Gastrocnemius medialis (tissue), 4 donors: ENCODE measurements at places on chromosomes 4 and X. TPM values are rescaled to one million over a fixed set of nuclear protein-coding genes. Genes with fewer than 3 reads are reported as not detected.

Gene F11
- total RNA-seq: not detected

- DNase-seq: no peak
Observed at GRCh38 chr4:76235407-76235806, 16.1 kb upstream of the FAM47E start.

DNA sequence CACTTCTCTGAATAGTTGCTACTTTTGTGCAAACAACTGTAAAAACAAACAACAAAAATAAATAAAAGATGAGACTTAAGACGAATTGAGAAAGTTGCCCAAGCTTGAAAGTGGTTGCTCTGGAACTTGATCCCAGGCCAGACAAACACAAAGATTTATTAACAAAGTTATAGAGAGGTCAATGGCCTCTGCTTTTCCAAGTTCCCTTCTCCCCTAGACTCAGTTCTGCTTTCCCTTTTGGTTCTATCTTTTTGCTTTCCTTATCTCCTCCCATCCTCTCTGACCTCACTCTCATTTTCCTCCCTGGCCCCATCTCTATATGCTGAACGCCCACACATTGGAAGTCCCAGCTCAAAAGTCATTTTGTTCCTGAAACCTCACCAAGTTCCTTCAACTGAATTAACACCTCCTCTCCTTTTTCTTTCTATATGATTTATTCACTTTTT lies 82.7 kb downstream of the MXRA5 start:
- no peak for DNase-seq

DNA sequence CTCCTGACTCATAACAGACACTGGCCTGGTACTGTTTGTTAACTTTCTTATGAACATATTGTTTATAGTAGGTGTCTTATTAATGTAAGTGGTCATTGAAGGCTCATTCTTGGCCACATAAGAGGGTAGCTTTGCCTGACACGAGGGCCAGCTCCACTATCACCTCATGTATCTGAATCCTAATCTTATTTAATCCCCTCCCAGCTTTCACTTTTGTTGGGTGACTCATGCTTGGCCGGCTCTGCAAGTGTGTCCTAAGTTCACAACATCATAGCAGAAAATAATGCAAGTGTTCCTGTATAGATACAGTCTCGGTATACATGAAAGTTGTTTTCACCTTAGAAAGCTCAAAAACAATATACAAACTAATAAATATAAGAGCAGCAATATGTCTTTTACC lies 283.8 kb downstream of the IQCM start:
- no peak for DNase-seq

DNA sequence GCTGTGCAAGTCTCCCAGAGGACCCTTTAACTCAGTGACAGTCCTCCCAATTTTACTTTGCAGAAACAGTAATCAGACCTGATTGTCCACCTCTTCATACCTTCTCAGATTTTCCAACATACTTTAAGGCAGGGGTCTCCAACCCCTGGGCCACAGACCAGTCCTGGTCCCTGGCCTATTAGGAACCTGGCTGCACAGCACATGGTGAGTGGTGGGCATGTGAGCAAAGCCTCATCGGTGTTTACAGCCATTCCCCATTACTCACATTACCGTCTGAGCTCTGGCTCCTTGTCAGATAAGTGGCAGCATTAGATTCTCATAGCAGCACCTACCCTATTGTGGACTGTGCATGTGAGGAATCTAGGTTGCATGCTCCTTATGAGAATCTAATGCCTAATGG lies 74.3 kb downstream of the TECRL start:
- no peak for DNase-seq
